Nucleus accumbens (tissue), 56 donors: ENCODE measurements at places on chromosomes 3 and 15.
A peak's percentile ranks its signal among the peaks of the same experiment; 100 is the strongest.

GRCh38 chr3:113249111-113249510, 37.8 kb downstream of the BOC start:
- no peak for DNase-seq

DNA sequence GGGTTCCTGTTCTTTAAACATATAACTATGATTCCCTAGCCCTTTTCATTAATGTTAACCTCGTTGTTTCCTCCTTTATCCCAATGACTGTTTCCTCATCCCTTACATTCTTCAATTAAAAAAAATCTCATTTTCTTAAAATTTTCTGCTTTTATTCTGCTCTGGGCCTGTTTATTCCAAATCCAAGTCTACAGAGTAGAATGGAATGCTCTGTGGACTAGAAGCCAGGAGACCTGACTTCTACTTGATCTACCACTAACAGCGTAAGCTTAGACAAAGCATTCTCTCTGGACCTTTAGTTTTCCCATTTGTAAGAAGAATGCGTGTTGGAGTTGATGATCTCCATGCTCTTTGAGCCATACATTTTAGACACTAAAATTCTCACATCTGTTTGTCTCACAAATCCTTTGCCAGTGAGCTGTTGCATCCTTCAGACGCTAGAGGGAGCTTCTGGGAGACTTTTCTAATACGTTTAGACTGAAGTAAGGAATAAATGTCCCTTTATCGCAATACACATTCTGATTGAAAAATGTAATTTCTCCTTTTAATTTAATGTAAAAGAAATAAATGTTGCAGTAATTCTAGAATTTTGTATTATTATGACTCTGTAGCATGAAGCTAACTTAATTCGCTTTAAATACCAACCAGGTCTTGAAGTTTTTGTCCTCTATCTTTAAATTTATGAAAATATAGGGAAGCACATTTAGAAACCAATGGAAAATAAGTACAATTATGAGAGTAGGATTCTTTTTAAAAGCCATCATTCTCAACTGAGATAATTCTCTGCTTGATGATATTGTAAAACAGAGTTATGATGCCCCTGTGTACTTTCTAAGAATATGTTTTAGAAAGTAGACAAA, 21.7 kb upstream of the GMNC start:
- DNase-seq = peak; percentile 20

DNA sequence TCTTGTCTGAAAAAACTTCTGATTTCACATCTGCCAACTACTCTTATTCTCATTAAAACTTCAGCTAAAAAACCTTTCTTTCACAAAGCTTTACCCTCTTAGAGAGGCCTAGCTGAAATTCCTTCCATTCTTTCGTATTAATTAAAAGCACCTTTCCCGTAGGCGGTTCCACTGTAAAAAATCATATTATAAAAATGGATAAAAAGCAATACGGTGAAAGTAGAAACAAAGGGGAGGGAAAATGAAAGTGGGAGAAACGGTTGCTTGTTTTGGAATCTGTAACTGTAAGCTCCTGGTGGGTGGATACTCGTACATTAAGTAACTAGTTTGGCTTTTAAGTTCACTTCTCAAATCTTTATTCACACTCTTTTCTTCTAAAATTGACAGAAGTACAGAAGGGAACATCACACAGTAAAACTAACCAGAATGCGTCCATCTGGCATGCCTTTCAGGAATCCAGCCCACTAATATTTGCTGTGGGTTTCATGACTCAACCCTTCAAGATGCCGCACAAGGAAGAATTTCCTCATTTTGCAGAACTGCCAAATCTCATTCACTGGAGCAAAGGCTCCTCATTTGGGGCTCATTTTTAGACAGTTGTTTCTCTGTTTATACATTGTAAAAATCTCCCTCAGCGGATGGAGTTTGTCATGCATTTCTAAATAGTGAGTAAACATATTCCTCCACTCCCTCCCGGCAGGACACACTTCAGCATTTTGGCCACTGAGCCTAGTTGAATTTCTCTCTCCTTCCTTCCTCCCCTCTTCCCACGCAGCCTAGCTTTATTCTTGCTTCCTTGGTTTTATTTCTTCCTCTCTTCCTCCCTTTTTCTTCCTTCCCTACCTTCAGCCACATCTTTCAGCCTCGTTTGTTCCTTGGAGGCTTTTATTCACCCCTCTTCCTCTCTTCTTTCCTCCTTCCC, 419.5 kb upstream of the NAALADL2 start:
- DNase-seq = no peak

DNA sequence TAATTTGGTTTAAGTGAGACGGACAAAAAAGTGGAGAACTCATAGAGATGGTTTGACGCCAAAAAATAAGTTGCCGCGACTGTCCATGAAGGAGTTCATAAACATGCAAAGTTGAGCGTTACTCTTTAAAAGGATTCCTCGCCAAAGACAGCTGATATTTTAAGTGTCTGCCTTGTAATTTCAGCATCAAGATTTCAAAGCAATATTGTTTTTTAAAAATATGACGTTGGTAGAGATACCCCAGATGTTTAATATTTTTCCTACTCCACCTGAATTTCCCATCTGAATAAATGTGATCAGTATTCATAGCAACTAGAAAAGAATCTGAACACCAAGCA, 155.0 kb downstream of the TUSC7 start:
- DNase-seq = no peak

DNA sequence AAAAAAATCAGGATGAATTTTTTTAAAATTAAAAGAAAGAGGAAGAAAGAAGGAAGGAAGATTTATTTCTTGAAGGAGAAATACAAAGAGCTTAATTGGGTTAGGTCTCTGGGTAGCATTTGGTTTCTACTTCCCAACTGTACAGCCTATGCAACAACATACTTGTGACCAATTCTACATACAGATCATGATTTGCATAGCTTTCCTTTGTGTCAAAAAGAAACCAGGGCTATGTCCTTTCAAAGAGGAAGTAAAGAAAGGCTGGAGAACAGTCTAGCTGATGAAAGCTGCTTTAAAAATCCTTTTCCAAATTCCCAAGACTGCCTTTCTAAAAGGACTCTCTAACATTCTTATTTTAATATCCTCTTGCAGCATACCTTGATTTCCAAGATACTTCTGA, 6.1 kb upstream of the HGD start:
- no peak for DNase-seq

DNA sequence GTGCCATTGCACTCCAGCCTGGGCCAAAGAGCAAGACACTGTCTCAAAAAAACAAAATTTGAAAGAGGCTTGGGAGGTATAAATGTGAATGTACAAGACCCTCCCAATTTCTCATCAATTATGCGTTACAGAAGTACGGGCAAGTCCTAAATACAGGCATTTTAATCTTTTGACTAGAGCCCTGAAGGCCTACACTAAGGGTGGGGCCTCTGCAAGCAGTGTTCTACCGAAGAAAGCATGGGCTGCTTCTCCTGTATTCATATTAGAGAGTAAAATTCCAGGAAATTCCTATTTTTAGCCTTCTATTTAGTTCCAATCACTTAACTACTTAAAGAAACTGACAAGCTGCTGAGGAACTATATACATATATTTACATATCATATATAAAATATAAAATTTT, 25.7 kb downstream of the PBRM1 start:
- DNase-seq = no peak

- DNase-seq = no peak
Measured at GRCh38 chr3:54832876-54833275, 95.0 kb downstream of the LRTM1 start.

DNA sequence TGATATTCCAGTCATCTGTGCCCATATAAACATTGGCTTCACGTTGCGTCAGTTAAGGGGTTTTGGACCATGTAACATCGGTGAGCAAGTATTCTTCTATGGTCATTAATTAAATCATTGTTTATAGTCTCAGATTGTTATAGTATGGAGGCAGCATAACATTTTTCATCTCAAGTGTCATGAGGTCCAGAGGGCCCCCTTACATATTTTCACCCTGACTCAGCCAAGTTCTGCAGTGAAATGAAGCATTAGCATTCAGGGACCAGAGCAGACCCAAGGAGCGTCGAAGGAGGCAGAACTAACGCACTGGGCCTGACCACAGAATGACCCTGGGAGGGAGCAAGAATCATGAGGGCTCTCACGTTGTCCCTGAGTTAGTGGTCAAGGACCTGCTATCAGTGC, 171.5 kb downstream of the LRTM1 start:
- no peak for DNase-seq

DNA sequence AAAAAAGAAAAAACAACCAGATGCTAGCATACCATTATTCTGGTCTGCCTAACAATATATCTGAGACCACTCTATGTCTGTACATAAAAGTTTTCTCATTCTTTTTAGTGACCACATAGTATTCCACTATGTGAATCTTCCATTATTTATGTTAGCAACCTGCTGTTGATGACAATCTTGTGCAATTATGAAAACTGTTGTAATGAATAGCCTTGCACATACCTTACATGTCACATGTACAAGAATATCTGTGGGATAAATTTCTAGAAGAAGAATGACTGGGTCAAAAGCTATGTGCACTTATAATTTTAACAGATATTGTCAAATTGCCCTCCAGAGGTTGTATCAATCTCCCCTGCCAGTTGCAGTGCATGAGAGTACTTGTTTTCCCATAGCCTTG, 62.5 kb downstream of the ARHGAP31 start:
- no peak for DNase-seq

DNA sequence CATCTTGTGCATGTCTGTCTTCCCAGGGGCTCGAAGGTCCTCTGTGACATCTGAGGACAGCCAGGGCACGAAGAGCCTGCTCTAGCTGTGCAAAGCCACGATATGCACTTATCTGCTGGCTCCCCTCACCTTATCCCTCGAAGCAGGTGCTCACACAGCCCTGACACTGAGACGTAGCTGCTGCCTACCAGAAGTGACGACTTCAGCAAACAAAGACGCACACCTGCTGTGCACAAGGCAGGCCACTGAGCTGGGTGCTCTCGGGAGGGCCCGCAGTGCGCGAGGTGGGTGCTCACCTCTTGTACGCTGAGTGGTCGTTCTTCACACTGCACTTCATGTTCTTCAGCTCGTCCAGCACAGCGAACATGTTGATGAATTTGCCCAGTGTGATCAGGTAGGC, 37.3 kb downstream of the CYFIP1 start:
- DNase-seq = no peak

DNA sequence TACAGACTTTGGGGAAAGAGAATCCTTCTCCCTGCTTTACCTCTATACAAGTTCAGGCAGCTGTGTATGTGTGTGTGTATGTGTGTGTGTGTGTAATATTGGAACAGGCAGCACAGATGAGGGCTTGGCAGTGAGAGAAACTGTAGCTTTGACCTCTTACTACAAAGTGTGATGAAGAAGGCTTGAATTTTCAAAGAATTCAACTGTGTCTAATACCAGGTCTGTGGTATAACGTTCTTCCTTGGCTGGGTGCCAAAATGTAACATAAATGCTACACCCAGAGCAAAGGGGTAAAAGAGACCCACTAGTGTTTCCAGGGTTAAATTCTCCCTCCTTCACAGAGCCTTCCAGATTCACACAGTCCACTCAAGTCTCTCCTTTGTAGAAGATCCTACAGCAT, 51.1 kb downstream of the CHST2 start:
- no peak for DNase-seq

DNA sequence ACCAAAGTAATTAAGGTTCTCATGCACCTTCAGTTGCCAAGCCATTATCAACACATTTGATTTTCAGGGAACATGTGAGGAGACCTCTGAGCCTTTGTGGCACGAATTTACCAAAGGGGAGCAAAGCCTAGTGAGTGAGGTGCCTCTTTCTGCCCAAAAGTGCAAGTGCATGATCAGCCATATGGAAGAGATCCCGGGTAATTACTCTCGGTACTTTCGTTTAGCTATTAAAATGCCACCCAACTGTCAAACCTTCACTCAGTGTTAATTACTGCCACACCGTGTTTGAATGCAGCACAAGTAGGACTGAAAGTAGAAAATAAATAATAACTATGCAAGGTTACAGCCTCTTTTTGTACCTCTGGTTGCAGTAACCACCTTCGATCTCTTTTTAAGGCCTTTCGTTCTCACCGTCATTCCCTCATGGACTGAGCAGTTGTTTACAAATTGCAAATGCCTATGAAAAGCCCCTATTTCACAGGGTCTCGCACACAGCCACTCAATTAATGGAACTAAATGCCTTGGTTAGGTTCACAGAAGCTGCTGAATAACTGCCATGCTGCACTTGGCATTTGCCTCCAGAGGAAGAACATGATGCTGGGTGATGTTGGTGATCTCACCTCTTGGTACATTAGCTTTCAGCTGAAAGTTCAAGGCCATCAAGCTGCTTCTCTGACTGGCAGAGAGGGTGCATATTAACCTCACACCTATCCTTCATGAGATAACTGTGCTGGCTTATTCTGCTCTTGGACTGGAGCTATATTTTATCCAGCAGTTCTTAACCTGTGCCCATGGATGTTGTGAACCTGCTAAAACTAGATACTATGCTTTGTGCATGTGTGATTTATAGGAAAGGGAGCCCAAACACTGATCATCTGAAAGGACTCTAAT, 69.9 kb downstream of the TNIK start:
- no peak for DNase-seq

- DNase-seq = no peak
Measured at GRCh38 chr3:14577897-14578296, 37.8 kb upstream of the GRIP2 start.

GRCh38 chr15:90049666-90050604, 48.8 kb downstream of the ZNF710 start:
- no peak for DNase-seq

DNA sequence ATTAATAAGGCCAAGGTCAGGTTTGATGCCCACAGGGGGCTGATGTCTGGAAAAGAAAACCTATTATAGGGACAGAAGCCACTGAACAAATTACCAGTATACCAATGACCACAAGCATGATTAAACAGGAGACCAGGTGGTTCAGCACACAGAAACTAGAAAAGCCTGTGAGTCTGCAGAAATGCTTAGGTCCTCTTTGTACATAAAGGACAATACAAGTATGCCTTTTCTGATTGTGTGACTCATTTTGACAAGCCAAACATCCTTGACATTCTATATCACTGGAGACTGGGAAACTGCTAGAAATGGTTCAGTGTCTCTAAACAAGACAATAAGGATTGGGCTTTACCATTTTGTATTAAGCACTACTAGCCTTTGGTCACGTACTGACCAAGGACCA, 113.2 kb upstream of the MYO5C start:
- no peak for DNase-seq

DNA sequence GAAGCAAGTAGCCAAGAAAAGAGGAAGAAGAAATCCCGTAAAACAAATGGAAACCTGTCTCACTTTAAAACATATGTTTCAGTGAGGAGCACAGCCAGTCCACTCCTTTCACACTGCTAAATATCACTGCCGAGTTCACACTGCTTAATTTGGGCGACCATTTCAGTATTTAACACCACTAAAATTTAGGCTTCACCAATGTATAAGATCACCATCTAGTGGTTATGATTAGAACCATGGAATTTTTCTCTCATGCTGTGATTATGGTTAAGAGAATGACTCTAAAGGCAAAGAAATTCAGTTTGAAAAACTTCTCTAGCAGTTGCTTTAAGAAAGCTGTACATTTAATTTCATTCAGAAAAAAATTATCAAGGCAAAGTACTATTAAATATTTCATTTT, 16.6 kb downstream of the SLC4A7 start:
- no peak for DNase-seq

- DNase-seq = no peak
Measured at GRCh38 chr3:39126532-39127071, 19.1 kb downstream of the TTC21A start.

- no peak for DNase-seq
Measured at GRCh38 chr15:71480556-71480955, 329.8 kb upstream of the NR2E3 start.
